ENCODE measurements at places on chromosomes 6 and 20.

- peak; percentile 93 for DNase-seq
These were observed 76.6 kb upstream of the PROKR2 start for GRCh38 chr20:5393218-5393870.

DNA sequence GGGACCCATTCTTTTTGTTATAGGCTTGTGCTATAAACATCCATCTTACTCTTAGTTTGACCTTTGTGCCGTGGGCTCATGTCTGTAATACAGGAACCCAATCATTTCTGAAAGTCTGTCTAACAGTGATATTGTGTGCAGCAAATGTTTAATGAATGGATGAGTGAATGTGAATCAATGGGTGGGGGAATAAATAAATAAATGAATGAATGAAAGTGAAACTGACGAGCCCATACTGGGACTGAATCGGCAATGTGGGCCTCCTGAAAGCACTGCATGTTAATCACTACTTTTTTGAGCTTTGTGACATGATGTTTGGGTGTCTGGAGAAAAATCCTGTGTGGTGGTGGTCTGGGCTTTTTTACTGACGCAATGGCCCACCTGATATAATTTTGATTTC lies 175.0 kb downstream of the GMPR start:
- no peak for DNase-seq

DNA sequence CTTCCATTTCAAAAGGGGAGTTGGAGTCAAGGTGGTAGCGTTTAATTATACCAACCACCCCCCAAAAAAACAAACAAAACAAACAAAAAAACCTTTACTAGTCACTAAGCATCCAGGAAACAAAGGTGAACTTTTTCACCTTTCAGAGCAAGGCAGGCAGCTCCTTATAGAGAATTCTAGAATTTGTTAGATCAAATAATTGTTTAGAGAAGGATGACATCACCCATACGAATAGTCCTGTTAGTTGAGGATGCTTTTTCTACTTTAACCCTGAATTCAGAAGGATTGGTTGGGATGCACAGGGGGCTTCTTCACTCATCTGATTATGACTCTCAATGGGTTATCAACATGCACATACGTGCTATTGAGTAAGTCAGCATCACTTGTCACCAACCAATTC lies 44.3 kb downstream of the GNAS start:
- DNase-seq = no peak

DNA sequence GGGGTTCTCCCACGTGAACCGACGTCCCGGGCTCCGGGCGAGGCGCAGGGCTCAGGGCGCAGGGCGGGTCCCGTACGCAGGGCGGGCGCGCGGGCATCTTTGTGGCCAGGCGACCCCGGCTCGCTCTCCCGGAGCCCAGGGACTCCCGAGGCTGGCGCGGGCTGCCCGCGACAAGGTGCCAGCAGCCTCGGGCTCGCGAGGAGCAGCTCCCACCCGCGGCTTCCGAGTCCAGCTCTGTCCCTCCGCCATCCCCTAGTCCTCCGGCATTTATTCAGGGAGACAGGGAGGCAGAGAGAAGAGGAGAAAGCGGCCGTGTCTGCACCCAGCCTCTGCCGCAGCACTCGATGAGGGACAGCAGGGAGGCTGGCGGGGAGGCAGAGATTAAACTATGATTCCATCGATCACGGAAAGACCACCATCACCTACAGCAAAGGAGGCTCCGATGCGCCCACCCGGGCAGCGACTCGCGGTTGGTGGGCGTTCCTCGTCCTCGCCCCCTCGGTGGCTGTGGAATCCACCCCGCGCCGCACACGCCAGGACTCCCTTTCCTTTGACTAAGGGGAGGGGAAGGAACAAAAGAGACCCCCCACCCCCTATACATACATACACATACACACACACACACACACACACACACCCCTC lies 1.1 kb downstream of the RGS17 start:
- peak; percentile 54 for DNase-seq

DNA sequence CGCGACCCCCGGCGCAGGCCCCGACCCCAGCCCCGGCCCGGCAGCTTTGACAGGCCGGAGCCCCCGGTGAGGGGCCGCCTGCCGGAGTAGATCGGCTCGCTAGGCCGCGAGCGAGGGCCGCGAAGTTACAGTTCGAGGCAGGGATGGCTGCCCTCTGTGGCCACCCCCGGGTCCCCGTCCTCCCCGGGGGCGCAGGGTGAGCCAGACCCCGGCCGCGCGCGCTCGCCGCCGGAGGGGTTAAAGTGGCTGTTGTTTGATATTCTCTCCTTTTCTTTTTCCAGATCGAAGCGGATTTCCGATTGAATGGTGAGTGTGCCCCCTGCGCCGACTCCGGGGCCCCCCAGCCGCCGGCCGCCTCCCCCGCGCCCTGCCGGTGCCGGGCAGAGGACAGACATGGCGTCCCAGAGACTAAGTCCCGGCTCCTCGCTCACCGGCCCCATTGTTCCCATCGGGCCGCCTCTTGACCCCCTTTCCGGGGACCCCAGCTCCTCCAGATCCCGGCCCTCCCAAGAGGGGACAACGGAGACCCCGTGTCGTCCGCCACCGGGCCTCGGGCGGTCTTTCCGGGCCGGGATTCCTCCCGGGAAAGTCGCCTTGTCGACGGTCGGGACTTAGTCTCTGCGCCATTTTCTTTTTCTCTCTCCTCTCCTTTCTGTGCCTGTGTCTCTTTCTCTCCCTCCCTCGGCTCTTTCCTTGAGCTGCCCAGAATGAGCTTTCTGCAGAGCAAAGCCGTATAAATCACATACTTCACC lies 704 bp downstream of the TOP1 start:
- DNase-seq = peak; percentile 41

- no peak for DNase-seq
These were observed 33.5 kb upstream of the GCLC start for GRCh38 chr6:53578371-53578770.

- peak; percentile 66 for DNase-seq
These were observed 25.0 kb downstream of the CYB5R4 start for GRCh38 chr6:83884523-83884922.

DNA sequence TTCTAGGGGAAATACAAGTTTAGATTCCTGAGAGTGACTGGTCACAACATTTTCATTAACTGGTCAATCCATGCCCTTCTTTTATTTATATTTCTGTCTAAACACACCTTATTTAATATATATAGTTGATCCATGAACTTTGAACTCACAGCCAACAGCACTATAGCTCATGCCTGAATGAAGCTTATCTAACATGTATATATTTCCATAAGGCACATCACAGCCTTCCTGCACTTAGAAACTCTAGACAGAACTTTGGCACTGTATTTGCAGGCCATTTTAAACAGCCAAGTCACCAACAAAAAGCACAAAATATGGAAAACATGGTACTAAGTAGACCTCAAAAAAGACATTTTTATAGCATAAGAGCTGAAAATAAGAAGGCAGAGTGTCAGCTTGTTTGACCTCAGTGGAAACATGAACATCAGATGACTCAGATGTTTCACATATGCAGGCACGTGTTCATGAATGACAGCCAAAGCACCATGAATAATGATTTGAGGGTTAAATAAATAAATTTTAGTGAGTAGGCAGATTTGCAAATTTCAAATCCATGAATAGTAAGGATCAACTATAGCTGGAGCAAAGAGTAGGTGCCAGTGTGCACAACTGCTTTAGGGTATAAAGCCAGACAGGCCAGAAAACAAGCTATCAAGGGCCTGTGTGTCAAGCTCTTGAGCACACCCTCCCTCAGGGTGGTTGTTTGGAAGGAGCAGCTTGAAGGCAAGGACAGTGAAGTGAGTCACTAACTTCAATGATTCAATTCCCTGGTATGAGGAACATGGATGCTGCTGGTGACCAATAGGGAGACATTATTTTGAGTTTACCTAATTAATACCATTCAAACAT lies 88.9 kb upstream of the NT5E start:
- no peak for DNase-seq

DNA sequence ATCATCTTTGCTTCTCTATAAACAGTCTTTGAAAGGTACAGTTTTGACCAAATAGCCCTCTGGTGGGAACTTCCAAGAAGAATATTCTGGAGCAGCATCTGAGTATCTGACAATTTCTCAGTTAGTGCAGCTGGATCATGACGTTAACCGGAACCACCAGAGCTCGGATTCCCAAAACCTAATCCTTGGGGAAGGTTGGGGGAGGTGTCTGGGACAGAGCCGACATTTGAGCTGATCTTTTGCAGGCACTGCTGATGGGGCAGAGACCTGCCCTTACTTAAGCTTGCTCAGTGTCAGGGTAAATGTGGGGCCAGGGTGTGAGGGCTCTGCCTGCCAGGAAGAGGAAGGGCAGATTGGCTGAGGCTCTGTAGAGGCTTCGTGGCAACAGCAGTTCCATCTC lies 416.6 kb downstream of the DHX35 start:
- DNase-seq = no peak

GRCh38 chr6:13288969-13289391 lies 39.4 kb downstream of the TBC1D7 start:
- DNase-seq = no peak

DNA sequence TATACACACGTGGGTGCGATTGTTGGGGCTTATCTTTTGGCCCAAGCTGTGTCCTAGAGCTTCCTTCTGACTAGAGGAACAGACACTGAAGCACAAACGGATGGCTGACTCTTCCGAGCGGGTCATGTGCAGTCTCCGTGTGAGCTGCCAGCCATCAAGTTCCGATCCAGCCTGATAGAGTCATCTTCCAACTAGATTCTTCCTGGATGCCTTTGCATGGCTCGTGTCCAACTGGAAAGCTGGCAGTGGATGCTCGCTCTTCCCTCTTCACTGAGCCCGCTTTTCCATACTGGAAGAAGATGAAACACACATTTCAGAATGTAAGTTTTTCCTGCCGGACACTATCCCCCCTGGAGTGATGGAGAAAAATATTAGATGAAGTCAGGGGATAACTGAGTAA lies 148.1 kb downstream of the SCML4 start:
- DNase-seq = no peak

DNA sequence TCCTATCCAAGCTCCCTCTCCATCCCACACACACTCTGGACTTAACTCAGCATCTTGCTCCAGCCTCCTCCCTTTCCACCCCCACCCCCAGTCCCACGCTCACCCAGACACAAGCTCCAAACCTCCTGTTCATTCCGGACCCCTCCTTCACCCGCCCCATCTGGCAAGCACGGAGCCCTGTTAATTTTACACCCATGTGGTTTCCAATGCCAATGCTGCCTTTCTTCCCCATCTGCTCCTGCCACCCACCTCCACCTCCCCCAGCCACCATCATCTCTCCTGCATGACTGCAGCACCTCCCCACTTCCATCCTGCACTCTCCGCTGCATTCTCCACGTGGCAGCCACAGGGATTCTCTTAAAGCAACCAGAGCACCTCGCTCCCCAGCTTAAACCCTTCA lies 9.9 kb upstream of the CDK5RAP1 start:
- DNase-seq = no peak

- no peak for DNase-seq
These were observed 70.3 kb downstream of the HIVEP2 start for GRCh38 chr6:142874676-142875075.

- DNase-seq = no peak
These were observed 17.9 kb upstream of the THEMIS start for GRCh38 chr6:127918506-127919427.

GRCh38 chr20:48995589-48995988 lies 50.5 kb upstream of the CSE1L start:
- DNase-seq = peak; percentile 76

- no peak for DNase-seq
These were observed 98.0 kb downstream of the DLL1 start for GRCh38 chr6:170192905-170193304.

GRCh38 chr20:34047917-34048316 lies 54.2 kb downstream of the RALY start:
- DNase-seq = peak; percentile 22

- DNase-seq = no peak
These were observed 218.0 kb upstream of the ARID1B start for GRCh38 chr6:156559162-156559690.

- no peak for DNase-seq
These were observed 30.9 kb upstream of the EDN3 start for GRCh38 chr20:59269411-59270025.

GRCh38 chr6:89940225-89941027 lies 46.2 kb downstream of the GJA10 start:
- peak; percentile 68 for DNase-seq

- DNase-seq = no peak
These were observed 54.5 kb upstream of the TAGAP start for GRCh38 chr6:159099276-159099675.

DNA sequence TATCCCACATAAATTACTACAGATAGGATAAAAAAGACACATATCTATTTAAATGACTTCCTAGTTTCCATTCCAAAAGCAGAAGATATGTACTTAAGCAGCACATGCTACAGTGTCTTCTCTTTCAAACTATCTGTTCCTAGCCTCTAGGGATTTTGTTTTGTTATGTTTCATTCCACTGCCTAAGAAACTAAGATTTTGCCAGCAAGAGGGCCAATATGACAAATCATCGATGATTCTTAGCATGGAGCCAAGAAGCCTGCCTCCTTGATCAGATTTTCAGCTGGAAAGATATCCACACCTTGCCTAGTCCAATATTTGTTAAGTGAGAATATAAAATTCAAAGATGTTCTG lies 7.0 kb downstream of the SNX5 start:
- no peak for DNase-seq

DNA sequence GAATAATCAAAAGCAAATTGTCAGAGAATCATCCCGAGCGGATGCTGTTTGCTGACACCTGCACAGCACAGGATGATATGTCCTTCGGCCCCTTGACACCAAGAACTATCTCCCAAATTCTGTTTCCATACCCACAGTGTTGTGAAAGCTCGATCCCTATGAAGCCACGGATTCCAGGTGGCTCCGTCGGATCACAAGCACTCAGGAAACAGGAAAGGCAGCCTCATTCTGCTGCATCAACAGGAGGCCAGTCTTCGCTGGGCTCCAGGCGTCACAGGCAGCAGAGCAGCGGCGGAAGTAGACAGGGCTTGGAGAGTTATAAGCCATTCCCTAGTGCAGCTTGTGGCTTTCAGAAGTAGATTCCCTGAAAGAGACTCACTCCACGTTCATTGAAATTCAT lies 342.3 kb downstream of the C6orf118 start:
- DNase-seq = no peak

DNA sequence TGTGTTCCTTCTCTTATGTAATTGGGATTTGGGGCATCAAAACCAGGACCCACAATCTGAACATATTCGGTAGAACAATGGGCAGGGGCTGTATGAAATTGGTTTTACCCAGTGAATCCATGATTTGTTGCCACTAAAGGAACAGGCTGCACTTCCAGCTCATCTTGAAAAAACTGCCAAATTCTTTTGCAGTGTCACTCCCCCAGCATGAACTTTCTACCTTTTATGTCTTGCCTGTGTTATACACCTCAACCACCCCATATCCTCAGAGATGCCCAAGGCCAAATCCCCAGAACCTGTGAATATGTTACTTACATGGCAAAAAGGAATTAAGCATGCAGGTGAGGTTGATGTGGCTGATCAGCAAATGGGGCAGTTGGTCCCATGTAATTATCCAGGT lies 280.2 kb upstream of the ECI2 start:
- no peak for DNase-seq

DNA sequence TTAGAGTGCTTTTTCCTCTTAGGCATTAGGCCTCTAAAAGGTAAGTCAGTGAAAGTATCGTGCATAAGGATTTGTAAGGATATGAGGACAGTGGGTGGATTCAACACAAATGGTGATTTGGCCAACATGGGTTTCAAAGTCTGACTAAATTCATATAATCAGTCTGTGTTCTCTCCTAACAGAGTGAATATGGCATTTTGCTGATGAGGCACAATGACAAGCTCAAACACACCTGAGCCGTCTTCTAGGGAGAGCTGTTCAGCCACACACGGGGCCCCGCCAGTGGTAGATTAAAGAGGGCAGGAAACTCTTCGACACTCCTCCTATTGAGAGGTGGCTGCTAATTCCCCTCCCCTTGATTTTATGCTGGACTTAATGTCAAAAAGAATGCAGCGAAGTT lies 59.5 kb upstream of the PROKR2 start:
- no peak for DNase-seq
